ENCODE measurements at places on chromosomes 2 and 18.
A peak's percentile ranks its signal among the peaks of the same experiment; 100 is the strongest.

DNA sequence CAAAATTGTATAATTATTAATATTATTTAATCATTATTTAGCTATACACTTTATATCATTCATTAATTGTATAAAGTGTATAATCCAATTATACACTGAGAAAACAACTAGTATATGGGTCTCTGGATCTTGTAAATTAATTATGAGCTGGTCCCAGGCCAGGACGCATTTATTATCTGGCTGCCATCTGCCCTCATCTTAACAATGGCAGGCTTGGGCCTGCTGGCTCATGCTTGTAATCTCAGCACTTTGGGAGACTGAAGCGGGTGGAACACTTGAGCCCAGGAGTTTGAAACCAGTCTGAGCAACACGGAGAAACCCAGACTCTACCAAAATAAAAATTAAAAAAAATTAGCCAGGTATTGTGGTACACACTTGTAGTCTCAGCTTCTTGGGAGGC is 502.2 kb upstream of the NRXN1 start:
- DNase-seq, result no peak

GRCh38 chr2:229104974-229105387 is 166.1 kb downstream of the PID1 start:
- DNase-seq, result no peak

GRCh38 chr18:76433788-76434187 is 61.3 kb downstream of the ZNF516 start:
- no peak for DNase-seq

GRCh38 chr2:88739985-88740600 is 48.6 kb downstream of the RPIA start:
- DNase-seq, result peak; percentile 40

DNA sequence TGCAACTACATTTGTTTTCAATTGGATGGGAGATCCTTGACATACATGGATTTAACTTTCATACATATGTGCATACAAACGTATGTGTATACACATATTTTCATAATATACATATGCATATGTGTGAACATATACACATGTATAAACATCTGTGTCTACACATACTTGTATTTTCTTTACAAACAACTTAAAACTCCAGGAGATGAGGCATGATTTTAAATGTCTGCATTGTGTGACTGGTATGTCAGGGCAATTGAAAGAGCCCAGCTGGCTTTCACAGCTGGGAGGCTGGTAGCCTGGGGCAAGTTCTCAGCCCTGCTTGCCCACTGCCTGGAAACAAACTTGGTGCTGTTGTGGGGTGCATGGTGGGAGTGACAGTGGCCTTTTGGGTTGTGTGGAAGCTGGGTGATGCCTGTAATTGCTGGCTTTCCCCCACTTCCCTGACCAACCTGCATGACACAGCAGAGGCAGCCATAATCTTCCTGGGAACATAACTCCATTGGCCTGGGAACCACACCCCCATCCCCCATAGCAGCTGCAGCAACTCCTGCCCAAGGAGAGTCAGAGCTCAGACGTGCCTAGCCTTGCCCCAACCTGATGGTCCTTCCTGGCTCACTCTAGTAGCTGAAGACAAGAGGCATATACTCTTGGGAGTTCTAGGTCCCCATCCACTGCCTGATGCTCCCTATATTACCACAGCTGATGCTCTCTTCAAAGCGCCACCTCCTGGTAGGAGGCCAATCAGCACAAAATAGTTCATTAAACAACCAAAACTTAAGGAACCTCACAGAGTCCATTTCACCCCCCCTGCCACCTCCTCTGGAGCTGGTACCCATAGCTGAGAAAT is 158.3 kb downstream of the CERS6 start:
- no peak for DNase-seq

All from NCI-H748 treated with DMSO at 0.1 percent for 48 hours (cell line).